ENCODE measurements at places on chromosomes 1 and 21.

- no peak for DNase-seq
Measured at GRCh38 chr1:53736290-53736689, 2.7 kb downstream of the GLIS1 start.

DNA sequence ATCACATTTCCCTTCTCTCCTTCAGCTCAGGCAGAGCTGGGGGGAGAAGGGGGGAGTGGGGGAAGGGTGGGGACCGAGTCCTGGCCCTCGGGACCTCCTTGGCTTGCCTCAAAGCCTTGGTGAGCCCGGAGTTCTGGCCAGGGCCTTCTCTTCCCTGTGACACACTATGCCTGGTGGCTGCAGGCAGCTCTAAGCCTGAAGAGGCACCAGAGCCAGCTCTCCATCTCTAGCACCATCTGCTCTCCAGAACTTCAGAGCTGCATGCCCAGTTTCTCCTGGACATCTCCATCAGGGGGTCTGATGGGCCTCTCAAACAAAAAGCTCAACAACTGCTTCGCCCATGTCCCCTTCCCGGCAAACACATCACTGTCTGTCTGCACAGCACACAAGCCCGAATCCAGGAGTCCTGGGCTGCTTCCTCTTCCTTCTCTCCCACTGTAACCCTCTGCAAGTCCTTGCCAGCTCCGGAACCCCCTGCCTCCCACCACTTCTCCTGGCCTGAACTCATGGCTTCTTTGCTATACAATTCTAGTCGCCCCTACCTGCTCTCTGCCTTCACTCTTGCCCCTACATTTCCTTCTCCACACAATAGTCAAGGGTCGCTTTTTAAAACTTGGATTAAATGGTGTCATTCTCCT, 26.5 kb downstream of the KIAA1614 start:
- no peak for DNase-seq

GRCh38 chr1:230117694-230118093, 50.7 kb downstream of the GALNT2 start:
- no peak for DNase-seq

DNA sequence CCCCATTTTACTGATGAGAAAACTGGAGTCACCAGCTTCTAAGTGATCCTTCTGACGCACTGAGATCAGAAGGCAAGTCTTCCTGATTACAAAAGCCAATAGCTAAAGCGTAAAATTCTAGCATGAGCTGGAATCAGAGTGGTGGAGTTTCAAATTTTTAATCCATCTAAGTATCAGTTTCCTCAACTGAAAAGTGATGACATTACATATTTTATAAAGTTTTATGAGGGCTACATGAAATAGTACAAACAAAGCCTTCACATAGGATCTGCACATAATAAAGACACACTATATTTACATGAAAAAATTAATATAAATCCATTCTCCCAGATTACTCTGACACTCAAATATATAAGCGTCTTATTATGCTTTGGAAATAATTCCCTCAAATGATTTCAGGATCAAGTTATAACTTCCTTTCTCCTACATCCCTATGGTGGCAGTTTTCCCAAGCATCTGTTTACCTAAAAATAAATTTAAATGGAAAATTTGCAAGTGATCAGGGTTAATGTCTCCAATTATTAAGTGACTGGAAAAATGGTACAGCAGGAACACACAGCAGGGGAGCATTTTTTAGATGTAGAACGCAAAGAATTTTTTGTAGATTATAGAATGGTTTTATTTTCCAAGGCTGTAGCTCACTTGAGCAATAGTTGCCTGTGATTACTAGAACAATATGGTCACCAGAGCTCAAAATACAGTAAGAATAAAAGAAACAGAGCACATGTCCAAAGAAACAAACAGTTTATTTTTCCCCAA, 490.4 kb upstream of the C1orf87 start:
- no peak for DNase-seq

Measured in effector CD8-positive, alpha-beta T cell (primary cell).